Right lobe of liver (tissue), 6 donors: ENCODE measurements at places on chromosomes 6 and 20. TPM values are rescaled to one million over a fixed set of nuclear protein-coding genes. Genes with fewer than 3 reads are reported as not detected.

- DNase-seq = no peak
Observed at GRCh38 chr6:151372164-151372563, 19.2 kb downstream of the ZBTB2 start.

GRCh38 chr20:4472906-4473305 lies 248.8 kb upstream of the PRND start:
- DNase-seq = no peak

- no peak for DNase-seq
Observed at GRCh38 chr6:128047989-128048388, 147.1 kb upstream of the THEMIS start.

DNA sequence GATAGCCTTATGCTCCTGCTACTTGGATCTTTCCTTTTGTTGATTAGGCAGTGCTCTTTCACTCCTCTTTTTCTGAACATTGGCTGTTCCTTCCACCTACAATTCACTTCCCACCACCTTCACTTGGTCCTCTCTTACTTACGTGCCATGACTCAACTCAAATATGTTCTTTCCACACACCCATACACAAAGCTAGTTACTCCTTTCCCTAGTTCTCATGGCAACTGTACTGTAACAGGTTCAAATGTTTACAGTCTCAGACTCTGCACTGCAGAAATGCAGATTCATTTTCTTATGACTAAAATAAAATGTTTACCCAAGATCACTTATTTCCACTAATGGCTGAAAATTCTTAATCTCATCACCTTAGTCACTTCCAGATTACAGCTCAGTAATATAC lies 174.0 kb upstream of the TSHZ2 start:
- no peak for DNase-seq

GRCh38 chr20:22430154-22430745 lies 154.1 kb downstream of the FOXA2 start:
- DNase-seq = no peak

- no peak for DNase-seq
Observed at GRCh38 chr20:59820204-59821041, 113.0 kb downstream of the SYCP2 start.

GRCh38 chr6:168452685-168453377 lies 11.8 kb downstream of the SMOC2 start:
- DNase-seq = no peak

DNA sequence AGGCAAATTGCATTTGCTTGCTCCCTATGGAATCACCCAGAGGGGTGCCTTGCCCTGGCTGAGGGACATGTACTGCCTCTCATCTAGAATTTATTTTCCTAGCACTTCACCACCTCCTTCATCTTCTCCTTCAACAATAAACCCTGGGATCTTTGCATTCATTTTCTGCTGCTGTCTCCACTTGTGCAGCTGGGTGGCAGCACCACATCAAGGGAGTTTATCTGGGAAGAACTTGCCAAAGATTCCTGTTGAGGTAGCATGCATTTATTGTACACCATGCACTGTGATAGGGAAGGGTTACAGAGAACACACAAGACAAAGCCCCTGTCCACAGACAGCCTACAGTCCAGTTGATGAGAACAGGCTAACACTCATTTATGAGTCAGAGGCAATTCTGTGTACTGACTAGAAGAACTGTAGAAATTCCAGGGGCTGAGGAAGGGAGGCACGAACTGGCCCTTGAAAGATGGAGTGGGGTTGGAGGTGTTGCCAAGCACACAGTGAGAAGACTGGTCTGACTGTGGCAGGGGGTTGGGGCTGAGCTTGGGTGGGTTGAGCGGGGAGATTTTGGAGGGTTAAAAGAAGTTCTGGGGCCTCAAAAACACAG lies 17.5 kb downstream of the C20orf173 start:
- no peak for DNase-seq

DNA sequence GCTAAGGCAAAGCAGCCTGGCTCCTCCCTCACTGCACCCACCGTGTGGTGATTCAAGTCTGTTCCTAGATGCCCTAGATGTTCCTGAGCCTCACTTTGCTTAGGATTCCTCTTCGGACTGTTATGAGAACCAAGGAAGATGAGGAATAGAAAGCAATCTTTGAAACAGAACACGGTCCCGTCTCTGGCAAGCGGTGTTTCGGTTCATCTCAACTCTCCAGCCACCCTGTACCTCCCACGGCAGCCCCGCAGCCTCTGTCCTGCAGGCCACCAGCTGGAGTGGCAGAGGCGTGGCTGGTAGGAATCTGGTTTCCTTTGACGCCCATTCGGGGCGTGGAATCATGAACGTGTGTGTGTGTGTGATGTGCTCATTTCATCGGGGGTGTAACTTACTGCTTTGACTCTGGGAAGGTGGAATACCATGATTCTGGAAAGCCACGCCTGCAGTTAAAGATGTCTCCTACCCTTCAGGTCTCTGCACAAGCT lies 21.3 kb downstream of the PDE10A start:
- no peak for DNase-seq

- no peak for DNase-seq
Observed at GRCh38 chr6:90263633-90264032, 33.0 kb downstream of the BACH2 start.

- DNase-seq = no peak
Observed at GRCh38 chr6:7324520-7324919, 11.5 kb upstream of the SSR1 start.

GRCh38 chr20:62235777-62236157 lies 2.6 kb upstream of the OSBPL2 start:
- DNase-seq = no peak

DNA sequence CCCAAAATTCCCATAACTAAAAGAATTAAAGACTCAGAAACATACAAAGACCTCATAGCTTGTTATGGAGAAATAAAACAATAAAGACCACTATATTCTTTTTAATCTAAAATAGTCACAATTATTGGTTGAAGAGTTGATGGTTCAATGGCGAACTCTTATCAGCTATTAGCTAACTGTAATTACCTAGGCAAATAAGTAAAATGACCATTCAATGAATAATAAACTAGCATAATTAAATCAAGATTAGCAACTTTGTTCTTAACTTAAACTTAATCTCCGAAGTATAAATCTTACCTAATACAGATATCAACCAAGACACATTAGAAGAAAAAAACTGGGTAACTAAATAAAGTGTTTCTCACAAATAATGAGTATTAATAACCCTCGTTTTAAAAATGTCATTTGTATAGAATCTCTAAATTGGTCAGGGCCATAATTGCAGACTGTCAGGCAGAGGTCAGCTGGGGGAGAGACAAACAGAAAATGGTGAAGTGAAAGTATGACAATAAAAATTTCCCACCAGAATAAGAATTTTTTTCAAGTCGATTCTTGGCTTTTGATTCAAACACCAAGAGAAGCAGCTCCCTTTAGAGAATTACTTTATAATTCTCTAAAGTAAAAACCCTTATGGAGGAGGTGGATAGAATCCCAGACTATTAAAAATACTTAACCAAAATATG lies 1.7 kb downstream of the FKBP5 start:
- DNase-seq = no peak

DNA sequence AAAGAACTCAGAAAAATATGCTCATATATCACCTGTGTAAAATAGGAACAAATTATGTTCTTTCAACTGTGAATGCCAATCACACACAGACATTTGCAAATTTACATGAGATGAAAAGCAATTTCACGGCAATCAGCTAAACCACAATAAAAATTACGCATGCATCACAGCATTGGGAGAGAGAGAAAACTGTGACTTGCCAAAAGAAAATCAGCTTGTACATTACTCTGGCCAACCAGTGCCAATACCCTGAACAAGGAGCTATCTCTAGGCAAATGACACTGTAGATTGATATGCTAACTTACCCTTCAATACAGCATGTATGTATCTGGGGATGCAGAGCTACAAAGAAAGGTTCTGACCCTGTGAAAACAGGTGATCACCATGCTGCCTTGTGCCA lies 515.6 kb downstream of the EYS start:
- DNase-seq = no peak

DNA sequence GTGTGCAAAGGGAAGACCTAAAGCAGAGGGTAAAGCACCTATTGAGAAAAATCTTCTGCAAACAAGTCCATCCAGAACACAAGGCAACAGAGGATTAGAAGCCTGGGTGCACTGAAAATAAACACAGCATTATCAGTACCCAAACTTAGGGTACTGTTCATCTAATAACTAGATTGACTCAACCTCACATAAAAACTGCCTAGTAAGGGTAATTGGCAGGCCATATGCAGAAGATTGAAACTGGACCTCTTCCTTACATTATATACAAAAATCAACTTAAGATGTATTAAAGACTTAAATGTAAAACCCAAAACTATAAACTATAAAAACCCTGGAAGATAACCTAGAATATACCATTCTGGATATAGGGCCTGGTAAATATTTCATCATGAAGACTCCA lies 91.2 kb upstream of the SIRPG start:
- no peak for DNase-seq

DNA sequence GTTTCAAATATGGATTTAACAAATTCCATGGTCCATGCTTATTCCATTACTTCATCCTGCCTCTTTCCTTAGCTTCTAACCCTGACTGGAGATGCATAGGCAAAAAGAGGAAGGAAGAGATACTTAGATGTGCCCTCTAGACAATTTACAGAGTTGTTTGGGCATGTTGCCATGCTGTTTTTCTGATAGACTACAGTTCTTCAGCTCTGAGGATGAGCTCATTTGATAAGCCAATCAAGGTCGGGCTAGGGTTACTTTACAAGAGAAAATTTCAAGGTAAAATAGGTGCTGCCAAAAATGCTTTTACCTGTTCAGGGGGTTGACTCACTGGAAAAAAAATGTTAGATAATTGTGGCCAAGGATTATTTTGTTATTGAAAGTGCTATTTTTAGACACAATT lies 5.9 kb downstream of the HCRTR2 start:
- no peak for DNase-seq

- DNase-seq = no peak
Observed at GRCh38 chr20:50220894-50221365, 30.3 kb downstream of the CEBPB start.

GRCh38 chr6:135358251-135358821 lies 139.2 kb downstream of the AHI1 start:
- DNase-seq = no peak

- peak; percentile 24 for DNase-seq
Observed at GRCh38 chr6:41090841-41091761, 18.3 kb downstream of the NFYA start.

DNA sequence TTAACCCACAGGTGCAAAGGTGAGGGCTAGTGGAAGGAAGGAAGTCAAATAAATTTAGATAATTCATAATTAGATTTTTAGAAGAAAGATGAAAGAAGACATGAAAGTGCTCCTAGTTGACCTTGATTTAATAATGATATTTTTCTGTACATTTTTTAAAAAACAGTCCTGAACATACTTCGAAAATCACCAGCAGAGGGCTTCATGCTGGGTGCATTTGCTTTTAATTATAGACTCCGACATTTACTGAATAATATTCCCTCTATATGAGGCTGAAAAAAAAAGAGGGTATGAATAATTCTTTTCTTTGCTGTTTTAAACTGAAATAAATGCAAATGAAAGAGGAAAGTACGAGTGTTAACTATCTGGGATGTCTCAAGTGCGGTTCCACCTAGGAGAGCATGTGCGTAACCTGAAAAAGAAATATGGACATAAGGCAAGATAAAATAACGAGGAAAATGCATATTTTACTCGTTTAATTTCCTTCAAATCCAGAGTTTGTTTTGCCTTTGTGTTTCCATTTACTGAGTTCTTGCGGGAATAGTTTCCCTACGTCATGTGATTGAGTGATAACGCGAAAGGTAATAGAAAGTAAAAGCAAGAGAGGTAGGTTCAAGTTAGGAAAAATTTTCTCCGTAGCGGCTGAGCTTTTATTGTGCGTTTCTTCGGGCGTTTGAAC lies 3.1 kb upstream of the TFAP2B start:
- DNase-seq = no peak

DNA sequence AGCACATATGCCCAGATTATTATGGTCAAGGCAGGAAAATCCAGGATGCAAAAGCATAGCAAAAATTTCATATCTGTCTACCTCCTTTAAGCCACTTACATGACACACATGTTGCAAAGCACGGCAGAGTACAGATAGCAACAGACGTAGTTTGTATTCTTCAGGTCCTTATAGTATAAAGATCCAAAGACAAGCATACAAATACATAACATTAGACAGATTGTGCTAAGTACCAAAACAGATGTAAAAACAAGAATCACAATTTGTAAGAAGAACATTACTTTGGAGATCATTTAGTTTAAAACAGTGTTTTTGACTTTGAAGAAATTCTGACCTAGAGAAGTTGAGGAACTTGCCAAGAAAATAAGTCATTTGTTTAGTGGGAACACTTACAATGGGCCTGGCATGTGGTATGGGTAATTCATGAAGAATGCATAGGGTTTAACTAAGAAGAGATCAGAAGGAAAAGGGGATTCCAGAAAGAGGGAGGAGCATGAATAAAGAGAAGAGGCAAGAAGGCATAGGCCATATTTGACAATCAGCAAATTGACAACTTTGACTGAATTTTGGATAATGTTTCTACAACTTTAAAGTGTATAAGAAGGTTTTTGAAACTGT lies 30.6 kb upstream of the LMBRD1 start:
- DNase-seq = no peak

- DNase-seq = peak; percentile 19
Observed at GRCh38 chr20:62298577-62299249, 4.1 kb upstream of the ADRM1 start.

DNA sequence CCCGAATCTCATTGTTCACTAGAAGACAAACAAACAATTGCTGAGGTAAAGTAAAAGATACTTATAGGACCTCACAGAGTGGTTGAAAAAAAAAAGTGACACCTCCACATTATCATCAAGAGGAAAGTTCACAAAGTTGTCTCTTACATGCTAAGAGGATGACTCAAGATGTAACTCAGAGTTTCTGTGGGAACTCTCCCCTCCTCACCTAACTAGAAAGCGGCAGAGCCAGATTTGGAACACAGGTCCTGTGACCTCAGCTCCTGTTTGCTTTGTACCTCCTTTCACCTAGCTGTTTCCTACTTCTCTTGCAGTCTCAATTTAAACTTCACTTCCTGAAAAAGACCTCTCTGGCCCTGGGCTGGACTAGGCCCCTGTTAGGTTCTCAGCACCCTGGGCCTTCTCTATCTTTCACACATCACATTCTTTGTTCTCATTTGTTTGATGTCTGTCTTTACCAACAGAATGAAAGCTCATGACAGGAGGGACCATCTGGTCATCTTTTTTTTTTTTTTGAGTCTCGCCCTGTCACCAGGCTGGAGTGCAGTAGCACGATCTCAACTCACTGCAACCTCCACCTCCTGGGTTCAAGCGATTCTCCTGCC lies 60.8 kb downstream of the CD24 start:
- DNase-seq = no peak

FOXQ1 gene
- 0.12 TPM for total RNA-seq

RAMACL gene
- 1.4 TPM for total RNA-seq

PNPLA1 gene
- not detected for total RNA-seq

MLN gene
- total RNA-seq = not detected

CTCFL gene
- total RNA-seq = 0.18 TPM

TMEM14B gene
- 42.8 TPM for total RNA-seq

BHLHE23 gene
- total RNA-seq = not detected

FAM209A gene
- not detected for total RNA-seq

ELOVL4 gene
- 0.07 TPM for total RNA-seq

SPATA25 gene
- 2.0 TPM for total RNA-seq

AIF1 gene
- 8.3 TPM for total RNA-seq

PTK7 gene
- 0.55 TPM for total RNA-seq

TINAG gene
- not detected for total RNA-seq

HEY2 gene
- total RNA-seq = 2.6 TPM

FOXA2 gene
- 28.7 TPM for total RNA-seq

SLC52A3 gene
- not detected for total RNA-seq

SMLR1 gene
- 46.4 TPM for total RNA-seq

CDKAL1 gene
- 5.1 TPM for total RNA-seq

CRISP2 gene
- total RNA-seq = not detected
